ENCODE measurements at places on chromosomes 6 and 20.

DNA sequence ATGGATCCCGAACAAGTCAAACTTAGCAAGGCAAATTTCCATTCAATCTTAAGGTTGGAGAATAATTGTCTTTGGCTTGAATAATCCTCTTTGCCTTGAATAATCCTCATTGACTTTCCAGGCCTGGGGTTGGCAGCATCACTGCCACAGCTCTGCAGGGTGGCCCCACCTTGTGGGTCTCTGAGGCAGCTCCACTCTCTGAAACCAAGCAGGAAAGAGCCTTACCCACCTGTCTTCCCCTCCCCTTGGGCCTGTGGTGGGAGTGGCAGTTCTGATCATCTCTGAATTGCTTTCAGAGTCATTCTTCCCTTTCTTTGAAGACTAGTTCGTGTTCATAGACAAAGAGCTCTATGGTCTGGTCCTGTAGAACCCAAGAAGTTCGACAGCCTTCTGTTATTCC, 47.5 kb downstream of the KCNQ5 start:
- no peak for DNase-seq

DNA sequence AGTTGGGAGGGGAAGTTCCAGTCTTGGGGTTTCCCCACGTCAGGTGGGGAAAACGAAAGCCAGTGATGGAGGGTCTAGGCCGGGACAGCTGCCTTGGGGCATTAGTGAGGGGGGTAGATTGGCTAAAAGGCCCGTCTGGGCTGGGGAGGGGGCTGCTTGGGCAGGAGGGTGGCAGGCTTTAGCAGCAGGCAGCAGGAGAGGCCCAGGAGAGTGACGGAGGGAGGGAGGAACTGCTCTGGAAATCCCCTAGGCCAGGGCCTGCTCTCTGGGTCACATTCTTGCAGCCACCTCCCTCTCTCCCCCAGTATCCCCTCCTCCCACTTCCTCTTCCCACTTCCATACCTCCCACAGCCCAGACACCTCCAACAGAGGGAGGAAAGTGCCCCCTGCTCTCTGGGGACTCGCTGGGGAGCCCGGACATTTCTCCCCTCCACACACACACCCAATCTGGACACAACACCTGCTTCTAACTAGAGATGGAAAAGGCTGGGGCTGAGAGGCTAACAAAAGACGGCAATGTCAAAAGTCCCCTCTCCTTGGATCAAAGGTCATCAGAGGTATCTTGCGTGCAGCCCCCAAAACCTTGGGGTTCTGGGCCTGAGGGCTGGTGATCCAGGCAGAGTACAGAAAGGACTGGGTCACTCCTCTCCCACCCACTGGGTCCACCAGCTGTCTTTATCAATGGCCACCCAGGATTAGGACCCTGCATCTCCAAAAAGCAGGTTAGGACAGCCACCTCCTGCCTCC, 1.8 kb downstream of the NFKBIE start:
- DNase-seq, result peak; percentile 76

DNA sequence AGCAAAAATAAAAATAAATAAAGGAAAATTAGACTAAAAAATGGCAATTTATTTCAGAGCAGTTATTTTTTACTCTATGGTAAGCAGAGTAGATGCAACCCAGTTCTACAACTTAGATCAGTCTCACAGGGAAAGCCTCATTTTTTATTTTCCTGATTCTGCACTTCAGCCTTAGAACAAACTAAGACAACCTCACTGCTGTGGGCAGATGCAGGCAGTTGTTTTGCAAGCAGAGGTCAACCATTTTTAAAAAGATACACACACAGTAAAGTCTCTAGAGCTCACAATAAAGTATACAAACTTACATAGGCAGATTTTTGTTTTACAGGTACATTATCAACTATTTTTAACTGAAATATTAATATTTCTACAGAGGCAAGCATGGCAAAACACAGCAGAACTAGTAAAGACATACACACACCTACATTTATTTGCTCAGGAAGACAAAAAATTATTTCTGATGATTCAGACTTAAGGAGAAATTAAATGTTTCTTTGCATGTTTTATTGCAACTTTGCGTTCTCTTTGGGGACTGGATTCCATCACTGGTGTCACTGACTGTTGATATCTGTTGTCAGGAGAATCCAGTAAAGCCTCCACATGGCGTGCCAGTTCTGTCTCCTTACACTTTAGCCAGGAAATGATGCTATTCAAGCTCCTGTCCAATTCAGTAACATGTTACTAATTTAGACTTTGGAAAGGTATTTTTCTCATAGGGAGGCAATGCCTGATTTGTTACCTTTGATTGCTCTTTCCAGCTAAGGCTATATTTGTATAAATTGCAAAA, 102.7 kb downstream of the TRDN start:
- no peak for DNase-seq

GRCh38 chr6:16496991-16497801, 258.8 kb downstream of the GMPR start:
- DNase-seq, result no peak

DNA sequence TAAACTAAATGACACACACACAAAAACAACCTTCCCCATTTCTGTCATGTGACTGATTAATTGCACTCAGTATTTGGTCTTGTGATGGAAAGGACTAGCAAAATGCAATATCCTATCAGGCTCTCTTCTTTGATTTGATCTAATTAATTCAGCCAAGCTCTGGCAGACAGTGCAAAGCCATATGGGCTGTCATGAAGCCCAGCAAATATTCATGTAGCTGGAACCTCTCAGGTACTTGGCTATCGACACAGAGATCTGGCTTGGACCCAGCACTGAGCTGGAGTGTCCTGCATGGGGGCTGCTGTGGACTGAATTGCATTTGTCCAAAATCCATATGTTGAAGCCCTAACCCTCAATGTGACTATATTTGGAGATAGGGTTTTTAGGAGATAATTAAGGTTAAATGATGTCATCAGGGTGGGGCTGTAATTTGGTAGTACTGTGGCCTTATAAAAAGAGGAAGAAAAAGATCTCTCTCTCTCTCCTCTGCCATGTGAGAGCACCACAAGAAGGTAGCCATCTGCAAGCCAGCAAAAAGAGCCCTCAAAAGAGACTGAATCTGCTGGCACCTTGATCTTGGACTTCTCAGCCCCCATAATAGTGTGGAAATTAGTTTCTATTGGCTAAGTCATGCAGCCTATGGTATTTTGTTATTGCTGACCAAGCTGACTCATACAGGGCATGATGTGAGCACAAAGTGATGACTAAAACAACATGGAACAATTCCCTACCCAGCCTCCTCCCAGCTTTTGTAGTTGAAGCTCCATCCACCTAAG, 77.1 kb downstream of the STMND1 start:
- no peak for DNase-seq

- no peak for DNase-seq
Observed at GRCh38 chr6:5838656-5839396, 167.9 kb downstream of the NRN1 start.

DNA sequence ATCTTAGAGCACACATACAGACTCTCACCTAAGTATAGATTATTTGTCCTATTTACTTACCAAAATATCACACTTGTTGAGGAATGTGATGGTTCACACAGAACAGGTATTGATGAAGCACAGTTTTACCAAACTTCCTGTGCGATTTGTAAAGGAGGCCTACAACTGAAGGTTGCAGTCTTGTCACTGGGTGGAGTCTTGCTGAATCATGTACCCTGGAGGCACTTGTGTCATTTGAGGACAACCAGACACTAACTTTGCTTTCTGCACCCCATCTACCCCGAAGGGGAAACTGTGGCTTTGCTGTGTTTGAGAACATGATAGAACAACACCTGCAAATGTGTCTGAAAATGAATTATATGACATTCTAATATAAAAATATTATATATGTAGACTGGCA, 32.4 kb upstream of the HINT3 start:
- no peak for DNase-seq

- no peak for DNase-seq
Observed at GRCh38 chr20:50358971-50359370, 151.2 kb upstream of the PTPN1 start.

DNA sequence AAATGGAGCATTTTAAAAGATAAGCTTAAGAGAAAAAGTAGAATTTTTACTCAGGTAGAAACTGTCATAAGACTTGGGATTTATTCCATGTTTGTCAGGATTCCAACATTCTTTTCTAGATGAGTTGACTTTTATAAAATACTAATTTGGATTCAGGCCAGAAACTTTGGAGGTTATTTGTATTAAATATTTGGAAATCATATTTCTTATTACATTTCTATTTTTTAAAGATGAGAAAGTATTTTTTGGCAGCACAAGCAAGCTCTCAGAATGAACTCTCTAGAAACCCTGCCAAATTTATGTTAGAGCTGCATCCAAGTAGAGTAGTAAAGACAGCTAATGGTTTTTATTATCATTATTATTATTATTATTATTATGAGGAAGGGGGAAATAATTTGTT, 1014.9 kb upstream of the GJE1 start:
- no peak for DNase-seq

DNA sequence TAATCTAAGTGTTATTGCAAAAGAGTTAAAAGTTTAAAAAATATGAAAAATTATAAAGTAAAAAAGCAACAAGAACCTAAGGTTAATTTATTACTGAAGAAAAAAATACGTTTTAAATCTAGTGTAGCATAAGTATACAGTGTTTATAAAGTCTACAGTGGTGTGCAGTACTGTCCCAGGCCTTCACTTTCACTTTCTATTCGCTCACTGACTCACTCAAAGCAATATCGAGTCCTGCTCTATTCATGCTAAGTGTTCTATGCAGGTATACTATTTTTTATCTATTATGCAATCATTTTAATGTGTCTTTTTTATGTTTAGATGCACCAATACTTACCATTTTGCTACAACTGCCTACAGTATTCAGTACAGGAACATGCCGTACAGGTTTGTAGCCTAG, 113.0 kb downstream of the MANEA start:
- DNase-seq, result no peak

DNA sequence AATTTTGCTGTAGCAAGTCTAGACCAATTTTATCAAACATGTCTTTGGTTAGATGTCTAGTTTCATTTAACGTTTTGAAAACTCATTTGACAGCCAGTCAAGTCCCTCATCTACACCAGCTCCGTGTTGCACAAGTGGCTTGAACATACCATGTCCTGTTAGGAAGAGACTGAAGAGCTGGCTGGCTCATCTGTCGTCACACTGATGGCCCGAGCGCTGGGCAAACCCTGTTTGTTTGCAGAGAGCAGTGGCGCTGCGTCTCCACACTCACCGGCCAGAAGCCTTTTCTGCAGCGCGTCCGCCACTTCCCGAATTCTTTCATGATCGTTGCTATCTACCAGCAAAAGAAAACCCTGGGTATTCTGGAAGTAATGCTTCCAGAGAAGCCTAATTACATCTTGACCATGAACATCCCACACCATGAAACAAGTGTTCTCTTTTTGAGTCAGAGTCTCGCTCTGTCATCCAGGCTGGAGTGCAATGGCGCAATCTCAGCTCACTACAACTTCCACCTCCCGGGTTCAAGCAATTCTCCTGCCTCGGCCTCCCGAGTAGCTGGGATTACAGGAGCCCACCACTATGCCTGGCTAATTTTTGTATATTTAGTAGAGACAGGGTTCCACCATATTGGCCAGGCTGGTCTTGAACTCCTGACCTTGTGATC, 10.7 kb upstream of the TCFL5 start:
- no peak for DNase-seq

- DNase-seq, result no peak
Observed at GRCh38 chr20:53814060-53814459, 220.4 kb upstream of the ZNF217 start.

DNA sequence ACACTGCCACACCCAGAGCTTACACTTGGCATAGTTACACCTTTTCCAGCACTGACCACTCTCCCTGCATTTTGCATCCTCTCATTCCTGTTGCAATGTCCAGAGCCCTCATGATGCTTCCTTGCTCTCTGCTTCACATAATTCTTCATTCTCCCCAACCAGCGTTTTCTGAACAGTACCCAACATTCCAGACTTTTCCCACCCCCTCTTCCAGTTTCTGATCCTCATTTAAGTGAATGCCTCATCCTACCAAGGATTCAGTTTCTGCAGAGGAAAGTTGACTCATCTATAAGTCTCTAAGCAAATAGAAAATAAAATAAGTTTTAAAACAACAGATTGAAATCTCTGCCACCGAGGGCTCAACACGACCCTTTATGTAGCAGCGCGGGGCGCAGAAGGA, 321.3 kb upstream of the TCF21 start:
- no peak for DNase-seq

DNA sequence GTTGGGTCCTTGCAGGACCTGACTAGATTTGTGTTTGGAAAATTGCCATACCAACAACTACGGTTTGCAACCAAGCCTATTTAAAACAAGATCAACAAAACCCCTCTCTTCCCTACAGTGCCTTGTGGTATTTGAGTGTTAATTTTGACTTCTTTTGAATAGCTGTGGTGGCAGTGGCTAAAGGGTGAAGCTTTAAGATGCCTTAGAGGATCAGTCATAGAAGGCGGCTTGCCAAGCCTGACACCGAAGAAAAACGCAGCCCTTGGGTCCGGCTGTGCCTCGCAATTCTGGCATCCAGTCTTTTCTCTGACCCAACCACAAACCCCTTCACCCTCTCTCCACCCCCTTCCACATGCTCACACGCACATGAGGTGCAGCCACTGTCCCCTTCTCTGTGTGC, 32.6 kb downstream of the BMP6 start:
- no peak for DNase-seq

DNA sequence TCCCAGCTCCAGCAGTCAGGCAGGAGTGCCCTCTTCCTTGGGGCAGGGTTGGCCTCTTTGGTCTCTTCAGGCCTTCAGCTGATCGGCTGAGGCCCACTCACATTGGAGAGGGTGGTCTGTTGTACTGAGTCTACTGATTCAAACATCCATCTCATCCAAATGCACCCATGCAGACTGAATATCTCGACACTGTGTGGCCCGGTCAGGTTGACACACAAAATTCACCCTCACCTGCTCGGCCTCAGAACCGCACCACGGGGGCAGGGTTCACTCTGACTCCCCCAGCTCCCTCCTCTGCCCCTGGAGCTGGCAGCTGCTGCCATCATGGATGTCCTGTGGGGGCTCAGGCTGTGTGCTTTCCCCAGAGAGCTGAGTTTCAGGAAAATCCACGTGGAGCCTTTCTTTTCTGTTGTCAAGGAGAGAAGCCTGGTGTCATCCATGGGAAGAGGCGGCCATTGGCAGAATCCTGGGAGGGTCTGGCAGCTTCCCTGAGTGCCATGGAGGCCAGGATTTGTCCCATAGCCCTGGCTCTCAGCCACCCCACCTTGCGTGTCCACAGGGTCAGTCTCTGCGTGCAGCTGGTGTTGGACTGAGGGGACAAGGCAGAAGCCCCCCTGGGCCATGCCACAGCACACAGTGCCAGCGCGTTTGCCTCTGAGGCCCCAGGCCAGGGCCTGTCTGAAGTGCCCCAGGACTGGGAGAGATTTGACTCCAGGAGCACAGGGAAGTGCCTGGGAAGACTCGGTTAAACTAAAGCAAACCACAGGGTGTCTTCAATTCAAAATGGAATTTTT, 114.1 kb downstream of the ERMARD start:
- no peak for DNase-seq

- DNase-seq, result no peak
Observed at GRCh38 chr20:17941087-17941825, 27.3 kb downstream of the SNX5 start.

DNA sequence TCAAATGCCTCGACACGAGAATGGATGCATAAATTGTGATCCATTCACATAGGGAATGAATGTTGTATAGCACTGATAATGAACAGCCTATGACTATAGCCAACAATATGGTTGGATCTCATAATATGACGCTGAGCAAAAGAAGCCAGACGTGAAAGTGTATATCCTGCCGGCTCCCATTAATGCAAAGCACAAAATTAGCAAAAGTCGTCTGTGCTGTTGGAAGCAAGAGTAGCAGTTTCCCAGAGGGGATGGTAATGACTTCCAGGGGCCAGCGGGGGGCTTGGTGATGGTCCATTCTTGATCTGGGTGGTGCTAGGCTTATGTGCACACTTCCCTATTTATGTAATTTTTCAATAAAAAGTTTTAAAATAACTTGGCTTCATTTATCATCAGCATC, 1.0 kb upstream of the TAGAP start:
- no peak for DNase-seq

All from GM20000 (cell line).